ENCODE measurements at places on chromosomes 2 and 18.
A peak's percentile ranks its signal among the peaks of the same experiment; 100 is the strongest.

GRCh38 chr2:21039979-21040467 lies 3.9 kb downstream of the APOB start:
- no peak for DNase-seq

DNA sequence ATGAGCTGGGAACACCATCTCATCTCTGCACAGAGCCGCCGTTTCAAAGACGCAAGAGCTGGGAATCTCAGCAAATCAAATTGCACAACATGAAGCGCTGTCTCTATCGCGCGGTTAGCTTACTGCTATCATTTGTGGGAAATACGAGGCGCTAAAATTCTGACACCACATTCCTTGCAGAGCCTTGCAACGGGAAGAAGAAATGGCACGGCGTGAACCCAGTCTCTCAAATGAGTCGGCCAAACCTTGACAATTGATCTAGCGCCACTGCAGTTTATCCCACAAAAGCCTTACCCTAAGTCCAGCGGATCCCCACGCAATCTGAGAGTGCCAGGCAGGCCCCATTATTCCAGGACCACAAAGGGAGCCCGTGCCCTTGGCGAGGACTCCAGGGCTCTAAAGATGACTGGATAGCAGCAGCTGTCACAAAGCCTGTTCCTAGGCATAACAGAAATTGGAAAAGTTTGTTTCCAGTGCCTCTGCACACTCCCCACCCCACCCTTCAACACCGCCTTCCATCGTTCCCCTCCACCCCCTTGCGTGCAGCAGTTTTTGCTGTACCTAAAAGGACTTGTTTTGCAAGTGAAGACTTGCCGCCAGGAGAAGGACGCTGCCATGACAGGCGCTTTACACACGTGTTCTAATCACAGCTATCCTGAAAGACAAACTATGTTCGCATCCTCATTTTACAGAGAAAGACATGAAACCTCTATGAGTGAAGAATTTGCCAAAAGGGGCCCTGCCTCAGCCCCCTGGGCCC lies 252.4 kb downstream of the EIPR1 start:
- DNase-seq: no peak

GRCh38 chr2:160156665-160157064 lies 43.4 kb downstream of the ITGB6 start:
- no peak for DNase-seq

GRCh38 chr2:232951891-232952290 lies 61.2 kb downstream of the NGEF start:
- no peak for DNase-seq

DNA sequence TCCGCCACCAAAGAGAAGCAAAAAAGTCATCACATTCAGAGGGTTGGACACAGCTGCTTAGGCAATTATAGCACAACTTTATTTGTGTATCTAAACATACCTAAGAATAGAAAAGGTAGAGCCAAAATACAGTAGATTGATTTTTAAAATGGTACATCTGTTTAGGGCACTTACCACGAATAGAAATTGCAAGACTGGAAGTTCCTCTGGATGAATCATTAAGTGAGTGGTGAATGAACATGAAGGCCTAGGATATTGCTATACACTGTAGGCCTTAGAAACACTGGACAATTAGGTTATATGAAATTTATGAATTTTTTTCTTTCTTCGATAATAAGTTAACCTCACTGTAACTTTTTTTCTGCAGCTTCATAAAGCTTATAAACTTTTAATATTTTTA lies 687.0 kb downstream of the BCL11A start:
- no peak for DNase-seq

GRCh38 chr2:10095175-10095574 lies 15.0 kb upstream of the CYS1 start:
- DNase-seq: no peak

DNA sequence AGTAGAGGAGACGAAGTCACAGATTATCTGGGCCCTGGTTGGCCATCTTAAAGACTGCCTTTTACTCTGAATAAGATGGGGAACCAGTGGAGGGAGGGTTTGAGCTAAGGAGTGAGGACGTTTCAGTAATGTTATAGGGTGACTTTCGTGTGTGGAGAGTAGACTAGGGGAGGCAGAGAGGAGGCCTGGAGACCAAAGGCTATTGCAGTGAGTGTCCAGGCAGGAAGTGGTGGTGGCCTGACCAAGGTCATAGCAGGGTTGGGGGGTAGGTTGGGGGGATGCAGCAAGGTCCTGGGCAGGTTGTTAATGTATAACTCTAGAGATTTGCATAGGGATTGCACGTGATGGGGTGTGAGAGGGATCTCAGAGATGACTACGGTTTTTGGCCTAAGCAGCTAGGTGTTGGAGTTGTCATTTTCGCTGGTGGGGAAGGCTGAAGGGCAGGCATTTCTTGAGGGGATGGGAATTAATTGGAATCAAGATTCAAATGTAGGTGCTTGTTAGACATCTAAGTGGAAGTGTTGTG lies 4.9 kb downstream of the CEP192 start:
- no peak for DNase-seq

- DNase-seq: no peak
These were observed 15.9 kb upstream of the CCDC85A start for GRCh38 chr2:56167616-56168562.

DNA sequence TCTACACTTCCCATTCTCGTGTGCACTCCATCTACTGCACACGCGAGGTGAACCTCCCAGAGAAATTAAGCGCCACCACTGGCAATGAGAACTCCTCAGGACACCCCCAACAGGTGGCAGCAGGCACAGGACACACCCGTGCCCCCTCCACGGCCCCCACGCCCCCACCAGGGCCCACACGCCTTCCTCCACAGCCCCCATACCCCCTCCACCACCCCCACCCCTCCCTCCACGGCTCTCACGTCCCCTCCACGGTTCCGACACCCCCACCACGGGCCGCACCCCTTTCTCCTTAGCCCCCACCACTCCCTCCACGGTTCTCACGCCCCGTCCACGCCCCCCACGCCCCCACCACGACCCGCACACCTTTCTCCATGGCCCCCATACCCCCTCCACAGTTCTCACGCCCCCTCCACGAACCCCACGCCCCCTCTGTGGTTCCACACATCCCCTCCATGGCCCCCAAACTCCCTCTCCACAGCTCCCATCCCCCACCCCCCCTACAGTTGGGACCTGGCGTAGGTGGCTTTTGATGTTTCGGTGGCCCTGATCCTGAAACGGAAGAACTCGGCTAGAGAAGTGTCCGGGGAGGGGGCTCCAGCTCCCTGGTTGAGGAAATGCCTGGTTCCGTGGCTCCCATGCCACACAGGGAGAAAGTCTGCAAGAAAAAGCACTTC lies 110.8 kb downstream of the ZNF516 start:
- no peak for DNase-seq

- no peak for DNase-seq
These were observed 256.6 kb downstream of the CYRIA start for GRCh38 chr2:16409006-16409390.

DNA sequence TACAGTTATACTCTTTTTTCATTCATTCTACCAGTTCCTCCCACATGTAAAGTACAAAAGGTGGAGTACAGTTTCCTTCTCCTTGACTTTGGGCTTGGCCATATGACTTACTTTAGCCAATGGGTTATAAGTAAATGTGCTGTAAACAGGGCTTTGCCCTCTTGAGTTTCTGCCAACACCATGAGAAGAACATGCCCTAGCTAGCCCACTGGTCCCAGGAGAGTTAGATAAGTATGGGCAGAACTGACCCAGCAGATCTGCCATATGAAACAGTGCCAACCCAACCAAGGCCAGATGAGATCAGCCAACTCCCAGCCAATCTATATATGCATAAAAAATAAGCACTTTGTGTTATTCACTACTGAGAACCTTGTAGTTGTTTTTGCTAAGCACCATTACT lies 25.5 kb downstream of the ZC3H8 start:
- DNase-seq: no peak

DNA sequence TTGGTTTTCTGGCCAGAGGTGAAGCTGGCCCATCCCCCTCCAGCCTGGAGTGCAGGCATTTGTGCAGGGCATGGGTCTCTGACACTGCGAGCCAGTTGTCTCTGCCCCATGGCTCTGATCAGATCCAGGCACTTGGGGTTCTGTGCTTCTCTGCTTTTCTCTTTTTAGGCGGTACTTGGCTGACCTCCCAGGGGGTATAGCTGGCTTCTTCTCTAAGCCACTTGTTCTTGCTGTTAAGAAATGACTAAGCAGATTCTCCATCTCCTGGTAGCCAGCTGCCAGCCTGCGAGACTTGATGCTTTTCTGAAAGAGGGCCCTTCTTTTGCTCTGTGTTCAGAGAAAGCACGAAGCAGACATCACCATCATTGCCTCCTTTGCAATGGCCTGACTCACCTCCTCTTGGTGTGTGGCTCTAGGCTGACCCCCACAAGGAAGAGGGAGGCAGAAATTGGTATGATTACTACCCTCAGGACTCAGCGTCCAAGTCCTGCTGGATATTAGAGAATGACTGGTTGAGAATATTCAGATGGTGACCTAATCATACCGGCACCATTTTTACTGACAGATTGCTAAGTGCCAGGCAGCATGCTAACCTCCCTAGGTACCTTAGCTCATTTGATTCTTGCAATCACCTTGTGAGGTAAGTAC lies 32.7 kb downstream of the TNP1 start:
- DNase-seq: no peak

GRCh38 chr2:141482697-141483096 lies 648.1 kb downstream of the LRP1B start:
- no peak for DNase-seq

GRCh38 chr2:229627728-229628127 lies 86.6 kb downstream of the DNER start:
- no peak for DNase-seq

GRCh38 chr18:9708057-9708433 lies at the start of gene RAB31:
Gene RAB31 (plus strand): TSS chr18:9708301. CDS start chr18:9708406, 105 bp downstream.
- DNase-seq: no peak

GRCh38 chr2:70922235-70923234 lies 13.2 kb upstream of the ATP6V1B1 start:
- DNase-seq: no peak

DNA sequence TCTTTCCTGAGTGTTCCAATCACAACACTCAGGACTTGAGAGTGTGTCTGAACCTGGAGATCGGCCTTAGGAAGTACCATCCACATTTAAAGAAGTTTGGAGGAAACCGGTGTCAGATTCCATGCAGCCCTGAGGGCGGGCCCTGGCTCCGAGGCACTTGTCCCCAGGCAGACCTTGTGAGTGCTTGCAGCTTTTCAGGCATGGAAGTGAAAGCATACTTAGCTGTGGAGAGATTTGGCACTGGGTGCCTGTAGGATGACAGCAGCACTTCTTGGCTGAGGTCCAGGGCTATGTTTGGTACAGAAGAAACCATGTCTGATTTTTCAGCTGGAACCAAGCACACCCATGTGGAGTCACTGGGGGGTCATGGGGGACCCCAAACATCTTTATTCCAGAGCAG lies 230.8 kb downstream of the SEPTIN10 start:
- DNase-seq: no peak

GRCh38 chr2:69380072-69380917 lies 6.7 kb downstream of the GFPT1 start:
- DNase-seq: no peak

- DNase-seq: no peak
These were observed 128.5 kb downstream of the TANC1 start for GRCh38 chr2:159096901-159097300.

GRCh38 chr18:32454593-32454992 lies 16.1 kb downstream of the GAREM1 start:
- no peak for DNase-seq

DNA sequence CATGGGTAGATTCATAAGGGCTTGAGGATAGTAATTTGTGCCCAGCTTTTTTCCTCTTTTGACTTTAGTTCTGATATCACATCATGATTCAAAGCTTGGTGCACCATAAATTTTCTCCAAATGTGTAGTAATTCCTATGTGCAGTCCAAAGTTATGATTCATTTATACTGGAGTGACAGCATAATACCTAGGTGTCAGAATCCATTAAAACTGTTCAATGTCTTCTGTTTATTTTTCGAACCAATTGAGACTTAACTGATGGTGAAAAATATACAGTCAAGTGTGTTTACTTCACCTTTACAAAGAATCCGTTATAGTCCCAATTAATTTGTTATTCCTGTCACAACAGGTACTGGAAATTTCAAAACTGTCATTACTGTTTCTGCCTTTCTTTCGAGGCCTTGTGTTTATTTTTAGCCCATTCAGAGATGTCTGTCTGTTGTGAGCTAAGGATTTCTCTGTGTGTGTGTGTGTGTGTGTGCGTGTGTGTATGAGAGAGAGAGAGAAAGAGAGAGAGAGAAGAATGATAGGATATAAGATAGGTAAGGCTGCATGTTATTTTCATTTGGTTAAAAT lies 389.7 kb upstream of the ATP5MC3 start:
- no peak for DNase-seq

DNA sequence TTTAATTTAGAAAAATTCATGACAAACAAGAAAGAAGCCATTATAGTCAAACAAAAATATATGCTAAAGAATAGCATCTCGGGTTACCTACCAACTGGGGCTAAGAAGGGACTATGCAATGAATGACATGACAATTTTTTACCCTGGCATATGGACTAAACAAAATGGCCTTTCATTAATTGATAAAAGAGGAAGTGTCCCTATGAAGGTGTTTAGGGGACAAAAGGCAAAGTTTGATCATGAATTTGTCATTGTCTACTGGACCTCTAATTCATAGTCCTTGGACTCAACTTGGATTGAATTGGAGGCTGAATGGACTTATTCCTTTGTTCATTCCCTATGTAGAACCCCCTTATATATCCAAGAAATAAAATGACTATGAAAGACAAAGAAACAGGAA lies 12.7 kb downstream of the MAIP1 start:
- no peak for DNase-seq

DNA sequence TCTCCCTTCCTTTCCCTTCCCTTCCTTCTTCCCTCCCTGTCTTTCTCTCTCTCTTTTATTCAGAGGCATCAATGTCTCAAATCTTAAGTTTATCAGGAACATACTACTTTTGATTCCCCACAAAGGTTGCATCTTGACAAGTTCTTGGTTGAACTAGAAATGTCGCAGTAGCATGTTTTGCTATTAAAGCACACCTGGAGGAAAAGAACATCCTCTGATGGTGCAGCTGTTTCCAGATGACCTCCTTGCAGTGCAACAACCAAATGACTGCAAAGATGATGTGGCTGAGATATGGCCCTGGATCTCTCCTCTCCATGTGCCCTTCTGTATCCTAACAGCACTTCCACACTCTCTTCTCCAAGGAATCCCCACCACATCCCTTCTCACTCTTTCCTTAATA lies 127.2 kb downstream of the SLC8A1 start:
- DNase-seq: no peak

DNA sequence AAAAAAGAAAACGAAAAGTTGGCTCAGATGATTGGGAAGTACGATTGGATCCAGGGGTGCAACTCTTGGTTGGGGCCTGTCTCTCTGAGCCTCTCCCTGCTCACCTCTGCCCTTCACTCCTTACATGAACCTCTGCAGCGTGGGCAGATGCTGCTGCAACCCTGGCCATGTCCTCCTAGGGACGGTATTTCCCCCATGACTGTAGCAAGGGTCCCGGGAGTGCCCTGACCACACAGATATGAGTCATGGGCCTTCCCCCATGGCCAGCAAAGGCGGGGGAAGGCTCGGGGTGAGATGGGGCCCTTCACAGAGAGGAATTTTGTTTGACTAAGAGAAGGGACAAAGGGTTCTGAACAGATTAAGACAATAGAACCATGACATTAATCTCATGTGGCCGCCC lies 129.0 kb downstream of the NCK2 start:
- peak; percentile 41 for DNase-seq

All from stimulated activated CD4-positive, alpha-beta T cell treated with anti-CD3 and anti-CD28 coated beads, Interleukin-1b, Interleukin-23, amount 100 ng/mL, for 1 hour (primary cell).